ENCODE measurements at places on chromosomes 16 and 17.

- no peak for DNase-seq
Observed at GRCh38 chr17:47981462-47981861, 10.5 kb downstream of the CDK5RAP3 start.

GRCh38 chr16:678858-679813 is 1.1 kb upstream of the STUB1 start:
- peak; percentile 34 for DNase-seq

DNA sequence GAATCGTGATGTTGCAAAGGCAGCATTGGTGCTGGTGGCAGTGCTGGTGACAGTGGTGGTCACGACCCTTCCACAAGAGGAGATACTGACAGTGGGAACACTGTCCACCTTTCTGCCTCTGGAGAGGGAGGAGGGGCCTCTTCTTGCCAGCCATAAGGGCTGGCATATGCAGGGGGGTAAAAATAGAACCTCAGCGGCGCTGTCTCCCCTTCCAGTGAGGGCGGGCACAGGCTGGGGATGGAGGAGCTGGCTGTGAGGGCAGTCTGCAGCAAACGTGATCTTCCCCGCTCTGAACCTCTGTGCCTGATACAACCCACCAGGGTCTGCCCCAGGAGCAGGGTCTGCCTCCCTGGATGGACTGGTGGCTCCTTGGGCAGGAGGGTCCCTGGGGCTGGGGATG is 3.4 kb downstream of the RAP1GAP2 start:
- peak; percentile 41 for DNase-seq

DNA sequence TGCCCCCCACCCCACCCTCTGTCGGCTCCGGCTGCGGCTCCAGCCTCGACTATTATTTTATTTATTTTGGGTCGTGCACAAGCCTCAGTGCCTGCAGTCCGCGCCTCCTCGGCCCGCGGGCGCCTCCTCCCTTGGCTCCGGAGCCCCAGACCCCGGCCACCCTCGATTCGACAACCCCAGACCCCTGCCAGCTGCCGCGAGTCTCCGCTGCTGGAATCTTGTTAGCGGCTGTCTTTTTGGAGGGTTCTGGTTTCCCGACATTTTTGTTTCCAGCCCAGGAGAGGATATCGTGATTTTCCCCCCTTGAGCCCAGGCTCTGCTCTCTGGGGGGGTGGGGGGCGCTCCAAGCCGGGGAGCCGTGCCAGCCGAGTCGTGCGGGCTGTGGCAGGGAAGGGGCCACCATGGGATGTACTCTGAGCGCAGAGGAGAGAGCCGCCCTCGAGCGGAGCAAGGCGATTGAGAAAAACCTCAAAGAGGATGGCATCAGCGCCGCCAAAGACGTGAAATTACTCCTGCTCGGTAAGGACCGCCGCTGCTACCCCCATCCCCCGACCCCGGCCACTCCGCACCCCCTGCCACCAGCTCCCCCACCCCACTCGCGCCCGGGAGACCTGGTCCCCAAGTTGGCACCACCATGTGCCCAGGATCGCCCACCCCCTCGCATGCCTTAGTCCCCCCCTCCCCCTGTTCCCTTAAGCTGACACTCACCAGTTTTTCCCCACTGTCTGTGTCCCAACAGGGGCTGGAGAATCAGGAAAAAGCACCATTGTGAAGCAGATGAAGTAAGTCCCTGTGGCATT is 746 bp downstream of the GNAO1 start:
- no peak for DNase-seq

DNA sequence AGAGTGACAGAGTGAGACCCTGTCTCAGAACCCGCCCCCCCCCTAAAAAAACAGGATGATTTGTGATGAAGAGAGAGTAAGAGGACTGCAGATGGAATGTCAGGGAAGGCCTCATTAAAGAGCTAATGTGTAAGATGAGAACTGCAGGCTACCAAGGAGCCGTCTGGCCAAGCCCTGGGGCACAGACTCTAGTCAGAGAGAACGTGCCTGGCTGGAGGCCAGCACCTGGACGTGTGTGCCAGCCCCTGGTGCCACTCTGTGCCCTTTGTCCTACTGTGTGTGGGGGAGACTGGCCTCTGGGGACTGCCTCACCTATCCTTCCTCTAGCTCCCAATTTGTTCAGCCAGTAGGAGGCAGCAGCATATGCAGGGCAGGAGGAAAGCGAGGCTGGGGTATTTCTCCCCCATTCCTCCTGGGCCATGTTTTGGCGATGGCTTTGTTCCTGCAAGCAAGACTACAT is 37.1 kb downstream of the KNOP1 start:
- no peak for DNase-seq

- DNase-seq = no peak
Observed at GRCh38 chr17:55757659-55758058, 6.8 kb downstream of the PCTP start.

GRCh38 chr17:77753691-77754245 is 204.7 kb upstream of the TNRC6C start:
- no peak for DNase-seq

- no peak for DNase-seq
Observed at GRCh38 chr16:1156055-1156982, 3.4 kb downstream of the CACNA1H start.

GRCh38 chr16:19239511-19240155 is 45.9 kb upstream of the CLEC19A start:
- no peak for DNase-seq

DNA sequence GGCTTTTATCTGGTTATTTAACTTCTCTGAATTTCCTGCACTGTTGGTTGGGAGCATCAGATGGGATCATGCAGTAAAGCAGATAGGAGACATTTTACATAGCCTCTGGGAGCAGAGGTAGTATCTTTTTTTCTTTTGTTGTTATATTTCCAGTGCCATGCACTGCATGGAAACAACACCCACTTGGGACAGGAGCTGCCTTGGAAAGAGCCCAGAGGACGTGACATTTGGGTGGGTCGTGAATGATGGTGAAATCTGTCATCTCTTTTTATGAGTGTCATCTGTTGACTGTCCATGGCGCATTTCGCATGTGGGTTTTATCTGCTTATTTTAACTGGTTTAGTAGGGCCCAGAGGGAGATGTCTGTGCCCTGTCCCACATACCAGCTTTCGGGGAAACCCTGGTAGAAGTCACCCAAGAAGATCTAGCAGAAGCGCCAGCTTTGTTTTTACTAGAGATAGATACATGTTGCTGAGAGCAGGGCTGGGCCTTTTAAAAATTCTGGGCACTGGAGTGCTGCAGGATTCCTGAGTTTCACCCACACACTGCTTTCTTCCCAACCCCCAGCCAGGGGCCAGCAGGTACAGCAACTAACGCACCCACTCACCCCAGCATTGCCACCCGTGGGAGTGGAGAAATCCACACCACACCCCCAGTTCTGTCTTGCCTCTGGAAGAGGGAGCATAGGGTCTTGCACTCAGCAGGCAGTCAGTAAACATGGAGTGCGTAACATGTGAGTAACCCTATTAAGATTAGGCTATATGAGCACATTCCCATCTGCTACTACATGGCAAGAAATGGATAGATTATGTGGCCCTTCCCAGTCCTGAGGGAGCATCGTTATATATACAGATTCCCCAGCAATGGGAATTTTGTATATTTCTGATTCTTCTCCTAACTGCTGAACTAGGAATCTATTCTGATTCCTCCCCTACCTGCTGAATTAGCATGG is 8.4 kb upstream of the TERF2 start:
- no peak for DNase-seq

DNA sequence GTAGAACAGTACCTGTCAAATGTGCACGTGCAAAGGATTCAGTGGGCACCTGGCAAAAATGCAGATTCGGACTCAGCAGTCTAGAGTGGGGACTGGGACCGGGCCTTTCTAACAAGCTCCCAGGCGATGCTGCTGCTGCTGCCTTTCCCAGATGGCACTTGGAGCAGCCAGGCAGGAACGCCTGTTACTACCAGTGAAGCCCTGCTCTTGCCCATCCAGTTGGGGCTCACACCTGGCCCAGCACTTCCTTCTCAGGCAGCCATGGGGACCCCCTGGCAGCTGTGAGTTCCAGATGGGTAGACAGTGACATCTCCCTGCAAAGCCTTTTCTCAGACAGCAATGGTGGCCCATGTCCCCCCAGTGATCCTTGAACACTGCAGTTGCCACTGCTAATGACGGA is 30.4 kb downstream of the KDM8 start:
- DNase-seq = no peak

GRCh38 chr17:65556014-65556909 is 5.2 kb downstream of the AXIN2 start:
- DNase-seq = peak; percentile 71

DNA sequence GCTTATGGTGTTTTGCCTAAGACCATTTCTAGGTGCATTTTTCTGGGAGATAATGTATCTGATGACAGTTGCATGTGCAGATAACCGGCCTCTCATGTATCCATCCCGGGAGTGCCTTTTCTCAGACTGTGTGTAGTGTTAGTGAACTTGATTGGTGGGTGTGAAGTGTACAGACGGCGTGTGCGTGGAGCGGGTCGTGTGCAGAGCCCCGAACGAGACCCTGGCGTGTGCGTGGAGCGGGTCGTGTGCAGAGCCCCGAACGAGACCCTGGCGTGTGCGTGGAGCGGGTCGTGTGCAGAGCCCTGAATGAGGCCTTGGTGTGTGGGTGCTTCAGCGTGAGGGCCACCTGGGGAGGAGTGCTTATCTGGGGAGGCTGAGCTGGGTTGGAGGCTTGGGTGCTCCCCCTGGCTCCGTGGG is 28.9 kb upstream of the ZNF750 start:
- DNase-seq = no peak

DNA sequence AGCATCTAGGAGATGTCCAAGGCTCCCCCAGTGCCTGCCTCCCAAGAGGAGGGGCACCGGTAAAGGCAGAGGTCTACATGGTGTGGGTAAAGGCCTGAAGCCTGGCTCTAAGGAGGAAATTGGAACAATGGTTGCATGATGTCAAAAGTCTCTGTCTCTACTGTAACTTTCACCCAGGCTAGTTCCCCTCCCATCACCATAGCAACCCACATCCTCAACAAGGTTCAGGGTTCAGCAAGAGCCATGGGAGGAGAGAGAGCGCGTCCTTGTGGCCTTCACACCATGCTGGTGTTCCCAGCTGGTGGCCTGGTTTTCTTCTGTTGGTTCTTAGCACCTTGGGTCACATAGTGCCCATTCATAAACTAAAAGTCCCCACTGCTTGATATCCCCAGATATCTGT is 196.7 kb upstream of the CDH5 start:
- no peak for DNase-seq

GRCh38 chr16:31250782-31251384 is 8.9 kb upstream of the ITGAM start:
- no peak for DNase-seq

GRCh38 chr16:49440156-49441065 is 66.8 kb downstream of the C16orf78 start:
- DNase-seq = peak; percentile 69

- DNase-seq = peak; percentile 87
Observed at GRCh38 chr17:61335845-61336655, 63.6 kb upstream of the TBX2 start.

DNA sequence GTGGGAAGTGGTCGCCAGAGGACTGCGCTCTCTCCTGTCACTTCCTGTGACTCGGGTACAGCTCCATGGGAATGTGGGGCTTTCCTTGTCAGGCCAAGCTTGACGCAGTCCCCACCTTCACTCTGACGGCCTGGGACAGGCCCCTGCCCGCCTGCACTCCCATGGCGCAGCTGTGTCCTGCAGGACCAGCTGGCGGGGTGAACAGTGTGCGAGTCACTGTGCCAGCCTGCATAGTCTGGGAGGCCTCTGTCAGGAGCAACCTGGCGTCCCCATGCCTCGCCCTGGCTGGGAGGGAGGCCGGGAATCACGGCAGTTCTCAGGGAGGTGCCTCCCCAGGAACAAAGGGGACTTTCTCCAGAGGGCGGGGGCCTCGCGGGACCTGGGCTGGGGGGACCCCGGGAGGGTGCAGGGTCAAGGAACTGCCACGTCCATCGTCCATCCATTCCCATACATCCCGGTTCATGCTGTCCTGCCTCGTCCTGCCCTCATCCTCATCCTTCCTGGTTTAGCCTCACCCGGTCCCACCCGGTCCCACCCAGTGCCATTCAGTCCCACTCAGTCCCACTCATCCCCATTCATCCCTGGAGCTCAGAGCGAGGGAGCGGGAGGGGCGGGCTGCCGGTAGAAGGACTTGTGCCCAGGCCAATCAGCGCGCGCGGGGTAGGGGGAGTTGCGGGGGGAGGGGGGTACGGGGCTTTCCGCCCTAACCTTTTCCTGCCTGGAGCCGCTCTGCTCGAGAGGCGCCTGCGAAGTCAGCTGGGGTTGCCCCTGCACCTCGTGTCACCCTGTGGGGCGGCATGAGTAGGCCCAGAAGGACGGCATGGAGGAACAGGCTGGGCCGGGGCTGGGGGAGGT is 13.4 kb downstream of the FLYWCH1 start:
- DNase-seq = peak; percentile 50

DNA sequence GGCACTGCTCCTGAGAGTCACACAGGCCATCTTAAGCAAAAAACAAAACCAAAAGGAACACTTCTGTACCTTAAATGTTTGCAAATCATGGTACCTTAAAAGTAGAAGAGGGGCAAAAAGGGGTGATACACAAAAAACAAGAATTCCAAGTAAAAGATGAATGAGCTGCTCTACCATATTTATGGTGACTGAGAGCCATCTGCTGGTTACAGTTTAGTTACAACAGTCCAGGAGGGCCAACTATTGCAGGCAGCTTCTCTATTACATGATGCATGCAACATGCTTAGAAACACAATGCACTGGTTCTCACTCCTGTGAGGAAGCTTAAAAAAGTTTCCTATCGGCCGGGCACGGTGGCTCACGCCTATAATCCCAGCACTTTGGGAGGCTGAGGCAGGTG is 53.5 kb downstream of the STX8 start:
- DNase-seq = peak; percentile 74

Data from NCI-H1694 (cell line).